ENCODE measurements at places on chromosomes 1 and 21.

- no peak for DNase-seq
These were observed 5.8 kb downstream of the INKA2 start for GRCh38 chr1:111733183-111733991.

DNA sequence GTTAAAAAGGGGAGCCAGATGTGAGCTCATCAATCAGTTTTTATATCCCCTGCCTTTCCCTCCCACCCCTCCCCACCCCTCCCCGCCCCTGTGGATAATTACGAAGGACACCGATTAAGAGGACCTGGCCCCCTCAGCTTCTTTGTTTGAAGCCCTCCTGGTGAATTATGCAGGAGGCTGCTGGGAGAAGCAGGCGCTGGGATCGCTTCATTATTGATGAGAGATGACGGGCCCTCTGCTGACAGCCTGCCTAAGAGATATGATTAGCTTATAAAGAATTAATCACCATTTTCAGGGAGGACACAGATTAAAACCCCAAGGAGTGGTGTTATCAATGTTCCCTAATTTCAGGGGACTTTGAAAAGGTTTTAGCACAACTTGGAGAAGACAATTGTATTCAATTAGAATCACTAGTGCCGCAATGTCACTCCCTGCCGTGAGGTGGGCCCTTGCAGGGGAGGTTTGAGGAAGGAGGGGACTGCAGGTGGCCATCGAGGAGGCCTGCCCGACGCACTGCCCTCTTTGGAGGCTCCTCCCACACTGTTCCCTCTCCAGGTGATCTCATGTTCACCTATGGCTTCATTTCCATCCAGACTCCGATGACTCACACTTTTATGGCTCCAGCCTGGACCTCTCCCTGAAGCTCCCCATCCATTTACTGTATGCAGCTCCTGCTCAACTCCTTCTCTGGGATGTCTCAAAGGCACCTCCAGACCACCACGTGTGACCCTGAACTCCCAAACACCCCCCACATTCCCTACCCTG lies 67.0 kb upstream of the KLHDC7A start:
- no peak for DNase-seq

- DNase-seq: no peak
These were observed 71.5 kb downstream of the UMODL1 start for GRCh38 chr21:42142627-42143026.

GRCh38 chr21:35050348-35051286 lies 1.5 kb upstream of the RUNX1 start:
- DNase-seq: no peak

- DNase-seq: no peak
These were observed 13.3 kb downstream of the GPR157 start for GRCh38 chr1:9115351-9116205.

- DNase-seq: no peak
These were observed 27.2 kb downstream of the CAPN2 start for GRCh38 chr1:223739366-223740037.

- DNase-seq: no peak
These were observed 52.0 kb downstream of the SLX9 start for GRCh38 chr21:44991538-44992483.

GRCh38 chr1:90924982-90925381 lies 96.9 kb downstream of the ZNF644 start:
- no peak for DNase-seq

- no peak for DNase-seq
These were observed 142.6 kb downstream of the CLIC6 start for GRCh38 chr21:34811368-34811767.

DNA sequence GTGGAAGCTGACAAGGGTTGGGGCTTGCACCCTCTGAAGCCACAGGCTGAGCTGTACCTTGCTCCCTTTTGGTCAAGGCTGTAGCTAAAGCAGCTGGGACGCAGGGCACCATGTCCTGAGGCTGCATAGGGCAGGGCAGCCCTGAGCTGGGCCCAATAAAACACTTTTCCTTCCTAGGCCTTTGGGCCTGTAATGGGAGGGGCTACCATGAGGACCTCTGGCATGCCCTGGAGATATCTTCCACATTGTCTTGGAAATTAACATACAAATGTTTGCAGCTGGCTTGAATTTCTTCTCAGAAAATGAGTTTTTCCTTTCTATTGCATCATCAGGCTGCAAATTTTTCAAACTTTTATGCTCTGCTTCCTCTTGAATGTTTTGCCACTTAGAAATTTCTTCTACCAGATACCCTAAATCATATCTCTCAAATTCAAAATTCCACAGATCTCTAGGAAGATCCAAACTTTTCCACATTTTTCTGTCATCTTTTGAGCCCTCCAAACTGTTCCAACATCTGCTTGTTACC lies 32.9 kb upstream of the TTLL7 start:
- DNase-seq: no peak

DNA sequence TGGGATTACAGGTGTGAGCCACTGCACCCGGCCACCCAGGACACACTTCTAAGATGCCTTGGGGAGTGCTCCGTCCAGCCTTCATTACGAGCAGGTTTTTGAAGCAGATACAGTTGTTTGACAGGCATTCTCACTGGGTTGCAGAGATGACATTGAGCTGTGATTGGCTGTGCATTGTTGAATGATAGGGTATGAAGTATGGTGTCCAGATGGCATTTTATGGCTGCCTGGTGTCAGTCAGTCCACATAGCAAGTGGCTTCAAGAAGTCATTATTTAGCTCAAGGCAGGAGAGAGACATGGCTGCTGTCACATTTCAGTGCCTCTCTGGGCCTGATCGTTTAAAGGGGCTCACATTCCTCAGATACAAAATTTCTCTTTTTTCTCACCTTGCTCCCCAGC lies 14.8 kb upstream of the PADI2 start:
- no peak for DNase-seq

DNA sequence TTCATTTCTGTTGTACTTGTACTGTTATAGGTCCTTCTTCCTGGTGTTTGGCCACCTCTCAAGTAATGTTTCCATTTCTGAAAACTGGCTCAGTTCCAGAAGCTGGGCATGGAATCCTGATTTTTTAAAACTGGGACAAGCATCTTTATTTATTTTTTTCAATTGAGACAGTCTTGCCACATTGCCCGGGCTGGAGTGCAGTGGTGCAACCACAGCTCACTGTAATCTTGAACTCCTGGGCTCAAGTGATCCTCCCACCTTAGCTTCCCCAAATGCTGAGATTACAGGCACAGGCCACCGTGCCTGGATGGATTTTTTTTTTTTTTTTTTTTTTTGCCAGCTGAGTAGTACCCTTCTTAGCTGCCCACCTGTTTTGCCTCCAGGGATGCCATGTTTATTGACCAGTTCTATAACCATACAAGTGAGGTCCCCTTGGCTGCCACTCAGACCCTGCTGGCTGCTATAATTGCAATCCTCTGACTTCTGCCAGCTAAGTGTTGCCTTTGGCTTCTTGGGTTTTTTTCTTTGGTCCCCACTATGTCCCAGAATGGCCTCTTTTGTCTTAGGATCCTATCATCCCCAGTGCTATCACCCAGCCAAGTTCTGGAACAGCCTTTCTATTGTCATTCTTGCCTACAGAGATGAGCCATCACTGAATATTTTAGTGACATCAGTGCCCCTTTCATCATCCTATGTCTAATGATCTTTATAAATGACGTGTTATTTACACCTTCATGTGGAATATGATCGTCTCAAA lies 3.9 kb upstream of the DIP2A start:
- no peak for DNase-seq

- DNase-seq: no peak
These were observed 17.4 kb downstream of the CCSAP start for GRCh38 chr1:229325401-229325800.

GRCh38 chr1:244324176-244324883 lies 127.4 kb downstream of the ADSS2 start:
- no peak for DNase-seq

DNA sequence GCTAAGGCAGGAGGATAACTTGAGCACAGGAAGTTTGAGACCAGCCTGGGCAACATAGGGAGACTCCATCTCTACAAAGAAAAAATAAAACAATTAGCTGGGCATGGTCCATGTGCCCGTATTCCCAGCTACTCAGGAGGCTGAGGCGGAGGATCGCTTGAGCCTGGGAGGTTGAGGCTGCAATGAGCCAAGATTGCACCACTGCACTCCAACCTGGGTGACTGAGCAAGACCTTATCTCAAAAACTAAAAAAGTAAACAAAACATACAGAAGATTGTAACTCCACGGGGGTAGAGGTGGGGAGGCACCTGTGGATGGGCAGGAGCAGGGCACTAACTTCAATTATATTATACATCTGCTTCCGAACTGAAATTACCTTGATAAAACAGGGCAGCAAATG lies 4.6 kb downstream of the S100B start:
- no peak for DNase-seq

DNA sequence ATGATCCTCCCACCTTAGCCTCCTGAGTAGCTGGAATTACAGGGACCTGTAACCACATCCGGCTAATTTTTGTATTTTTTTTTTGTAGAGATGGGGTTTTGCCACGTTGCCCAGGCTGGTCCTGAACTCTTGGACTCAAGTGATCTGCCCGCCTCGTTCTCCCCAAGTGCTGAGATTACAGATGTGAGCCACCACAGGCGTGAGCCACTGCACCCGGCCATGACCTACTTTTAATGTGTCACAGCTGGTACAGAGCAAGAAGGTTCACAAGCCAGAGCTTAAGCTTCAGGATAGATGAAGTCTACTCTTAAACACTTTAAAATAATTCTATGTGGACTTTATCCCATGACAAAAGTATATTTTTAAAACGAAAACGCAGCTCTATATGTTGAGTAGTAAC lies 23.6 kb downstream of the ACBD3 start:
- no peak for DNase-seq

DNA sequence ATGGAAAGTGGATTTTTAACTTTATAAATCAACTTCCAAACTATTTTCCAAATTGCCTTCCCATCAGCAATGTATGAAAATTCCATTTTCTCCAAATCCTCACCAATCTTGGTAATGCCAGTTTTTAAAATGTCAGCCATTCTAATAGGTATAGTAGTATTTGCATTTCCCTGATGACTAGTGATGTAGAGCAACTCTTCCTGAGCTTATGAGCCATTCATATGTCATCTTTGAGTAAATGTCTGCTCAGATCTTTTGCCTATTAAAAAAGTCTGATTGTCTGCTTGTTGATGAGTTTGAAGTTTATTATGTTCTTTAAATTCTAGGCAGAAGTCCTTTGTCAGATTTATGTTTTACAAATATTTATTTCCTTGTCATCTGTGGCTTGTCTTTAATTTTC lies 54.7 kb downstream of the KDM1A start:
- DNase-seq: no peak

- no peak for DNase-seq
These were observed 633.7 kb downstream of the LRRIQ3 start for GRCh38 chr1:73564294-73564693.

DNA sequence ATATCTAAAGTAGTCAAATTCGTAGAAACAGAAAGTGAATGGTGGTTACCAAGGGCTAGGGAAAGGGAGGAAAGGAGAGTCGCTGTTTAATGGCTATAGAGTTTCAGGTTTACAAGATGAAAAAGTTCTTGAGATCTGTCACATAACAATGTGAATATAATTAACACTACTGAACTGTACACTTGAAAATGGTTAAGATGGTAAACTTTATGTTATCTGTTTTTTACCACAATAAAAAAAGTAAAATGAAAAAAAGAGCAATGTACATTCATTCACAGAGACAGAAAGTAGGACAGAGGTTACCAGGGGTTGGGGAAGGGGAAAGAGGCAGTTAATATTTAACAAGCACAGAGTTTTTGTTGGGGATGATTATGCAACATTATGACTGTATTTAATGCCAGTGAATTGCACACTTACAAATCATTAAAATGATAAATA lies 53.3 kb upstream of the SEC16B start:
- DNase-seq: no peak

DNA sequence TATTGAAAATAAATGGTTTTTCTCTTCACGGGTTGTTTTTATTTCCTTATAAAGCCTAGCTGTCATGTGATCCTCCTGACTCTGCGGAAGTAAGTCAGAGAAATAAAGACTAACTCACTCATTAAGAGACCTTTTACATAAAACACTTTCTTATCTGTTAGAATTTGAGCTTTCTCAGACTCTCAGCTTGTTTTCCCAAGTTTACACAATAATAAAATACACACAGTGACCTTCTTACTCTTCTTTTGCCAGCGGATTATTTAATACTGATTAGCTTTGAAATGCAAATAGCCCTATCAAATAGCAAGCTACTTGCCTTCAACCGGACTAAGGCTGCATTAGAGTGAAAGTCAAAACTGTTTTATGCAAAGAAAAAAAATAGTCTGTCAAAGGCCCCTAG lies 45.5 kb upstream of the CXADR start:
- no peak for DNase-seq

DNA sequence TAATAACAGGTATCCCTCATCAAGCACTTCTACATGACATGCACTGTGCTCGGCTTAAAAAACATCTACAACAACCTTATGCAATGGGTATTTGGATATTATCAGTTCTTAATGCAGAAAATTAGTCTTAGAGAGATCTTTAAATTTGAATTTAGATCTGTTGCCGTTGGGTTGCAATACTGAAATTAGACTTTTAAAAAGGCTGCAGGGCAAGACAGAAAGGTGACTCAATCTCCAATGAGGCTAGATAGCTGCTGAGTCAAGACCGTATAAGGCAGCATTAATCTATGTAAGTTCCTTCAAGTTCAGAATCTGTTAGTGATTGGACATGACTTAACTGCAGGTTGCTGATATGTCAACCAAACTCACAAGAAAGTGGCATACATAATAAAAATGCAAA lies 37.3 kb downstream of the OLFM3 start:
- DNase-seq: peak; percentile 24

GRCh38 chr1:109971559-109971958 lies 13.0 kb upstream of the AHCYL1 start:
- DNase-seq: no peak

GRCh38 chr1:79652426-79652825 lies 645.9 kb upstream of the ADGRL4 start:
- DNase-seq: no peak

DNA sequence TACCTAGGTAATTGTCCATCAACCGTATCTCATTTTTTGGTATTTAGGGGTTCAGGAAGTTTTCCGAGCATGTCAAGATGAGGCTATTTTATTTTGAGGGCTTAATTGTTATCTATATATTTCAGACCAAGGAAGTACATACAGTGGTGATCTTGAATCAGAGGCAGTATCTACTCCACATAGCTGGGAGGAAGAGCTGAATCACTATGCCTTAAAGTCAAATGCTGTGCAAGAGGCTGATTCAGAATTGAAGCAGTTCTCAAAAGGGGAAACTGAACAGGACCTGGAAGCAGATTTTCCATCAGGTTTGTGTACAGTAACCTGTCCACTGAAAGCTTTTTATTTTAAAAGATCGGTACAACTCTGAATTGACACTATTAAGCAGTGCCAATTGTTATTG lies 130.2 kb downstream of the ZMYM4 start:
- no peak for DNase-seq

- DNase-seq: no peak
These were observed 7.5 kb downstream of the PEAR1 start for GRCh38 chr1:156900896-156901589.

- no peak for DNase-seq
These were observed 11.8 kb downstream of the LAPTM5 start for GRCh38 chr1:30745834-30746208.

DNA sequence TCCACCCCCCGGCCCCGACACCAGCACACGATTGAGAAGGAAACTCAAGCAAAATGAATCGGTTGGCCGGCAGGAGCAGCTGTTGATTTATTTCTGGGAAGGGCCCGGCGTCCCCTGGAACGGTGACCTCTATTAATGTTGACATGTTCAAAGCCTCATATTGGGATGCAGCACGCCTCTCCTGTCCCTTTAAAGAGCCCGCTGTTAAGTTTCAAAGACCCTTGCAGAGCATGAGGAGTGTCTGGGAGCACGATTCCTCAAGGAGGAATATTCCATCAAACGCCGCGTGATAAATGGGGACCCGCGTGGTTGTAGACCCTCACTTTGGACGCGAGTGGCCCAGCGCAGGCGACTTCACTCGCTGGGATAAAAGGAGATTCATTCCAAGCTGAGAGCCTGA lies 21.5 kb upstream of the ACTL8 start:
- no peak for DNase-seq
